Nucleus accumbens (tissue), 56 donors: ENCODE measurements at places on chromosomes 3 and 15.

GRCh38 chr15:59819092-59819491, 130.0 kb upstream of the BNIP2 start:
- no peak for DNase-seq

GRCh38 chr3:178634975-178635374, 98.7 kb downstream of the KCNMB2 start:
- no peak for DNase-seq

- DNase-seq, result no peak
Observed at GRCh38 chr3:13111873-13112520, 38.8 kb upstream of the IQSEC1 start.

- no peak for DNase-seq
Observed at GRCh38 chr3:23810343-23811184, 4.8 kb downstream of the UBE2E1 start.

GRCh38 chr3:156483426-156483825, 71.5 kb downstream of the SSR3 start:
- no peak for DNase-seq

DNA sequence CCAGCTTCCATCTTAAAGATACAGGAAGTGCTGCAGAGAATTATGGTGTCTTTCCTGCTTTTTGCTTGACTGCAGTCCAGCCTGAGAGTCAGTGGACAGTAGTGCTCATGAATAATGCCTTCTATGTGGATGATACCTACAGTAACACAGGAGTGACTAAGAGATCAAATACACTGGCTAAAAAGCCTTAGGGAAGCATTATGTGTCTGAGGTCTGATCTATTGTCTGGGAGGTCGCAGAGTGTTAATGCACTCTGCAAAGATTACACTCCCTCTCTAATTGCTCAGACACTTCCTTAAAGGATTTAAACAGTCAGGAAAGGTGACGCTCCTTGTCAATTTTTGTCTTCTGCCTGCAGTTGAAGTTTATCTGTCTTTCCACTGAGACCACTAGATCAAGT, 183.6 kb downstream of the MCTP2 start:
- no peak for DNase-seq

DNA sequence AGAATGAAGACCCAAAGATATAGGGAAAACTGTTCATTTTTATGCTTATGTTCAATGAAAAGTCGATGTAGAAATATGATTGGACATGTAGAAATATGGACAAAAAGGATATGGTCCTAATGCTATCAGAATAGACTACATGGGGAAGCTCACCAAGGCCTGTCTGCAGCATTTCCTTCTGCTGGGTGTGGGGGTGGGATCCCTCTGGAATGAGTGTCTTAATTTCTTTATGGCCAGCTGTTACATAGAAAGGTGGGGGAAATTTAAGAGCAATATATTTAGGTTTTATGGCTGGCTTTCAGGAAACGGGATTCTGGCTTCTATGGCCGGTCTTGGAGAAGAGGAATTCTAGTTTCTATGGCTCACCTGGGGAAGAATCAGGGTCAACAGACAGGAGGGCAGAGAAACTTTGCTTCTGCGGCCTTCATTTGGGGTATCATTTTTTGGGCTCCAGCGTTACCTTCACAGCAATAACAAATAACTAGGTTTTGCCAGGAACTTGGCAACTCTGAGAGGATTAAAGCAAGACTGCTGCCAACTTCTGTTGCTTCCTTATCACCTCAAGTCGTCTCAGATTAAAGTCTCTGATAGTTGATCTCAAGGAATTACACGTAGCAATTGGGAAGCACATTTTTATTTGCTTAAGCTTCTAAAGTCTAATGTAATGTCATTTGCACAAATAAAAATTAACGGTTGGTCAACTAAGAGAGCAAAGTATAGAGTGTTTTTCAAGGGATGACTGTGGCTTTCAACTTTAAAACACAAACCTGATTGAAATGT, 57.0 kb upstream of the GATM start:
- DNase-seq, result no peak

GRCh38 chr3:124731760-124732159, 1.5 kb downstream of the UMPS start:
- DNase-seq, result no peak

- DNase-seq, result no peak
Observed at GRCh38 chr15:91803260-91803659, 50.2 kb upstream of the SLCO3A1 start.

GRCh38 chr3:132079147-132079546, 44.3 kb upstream of the CPNE4 start:
- no peak for DNase-seq

DNA sequence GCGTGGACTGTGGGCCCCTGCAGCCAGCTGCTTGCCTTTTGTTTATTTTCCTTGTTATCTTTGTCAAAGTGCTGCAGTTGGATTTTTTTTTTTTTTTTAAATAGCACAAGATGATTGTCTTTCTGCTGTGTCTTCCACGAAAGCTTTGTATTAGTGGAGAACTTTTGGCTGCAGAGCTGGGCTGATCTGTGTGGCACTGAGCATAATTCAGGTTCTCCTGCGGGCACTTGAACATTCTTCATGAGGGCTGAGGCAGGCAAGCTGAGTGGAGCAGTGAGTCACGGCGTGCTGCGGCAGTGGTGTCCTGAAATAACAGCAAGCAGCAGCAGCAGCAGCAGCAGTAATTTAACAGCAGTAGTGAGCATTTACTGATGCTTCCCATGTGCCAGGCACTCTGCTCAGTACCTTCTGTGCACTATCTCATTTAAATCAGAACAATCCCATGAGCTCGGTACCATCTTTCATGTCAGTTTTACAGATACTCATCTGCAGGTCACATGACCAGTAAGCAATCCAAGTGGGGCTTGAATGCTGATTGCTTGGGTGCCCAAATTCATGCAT, 45.8 kb downstream of the MITF start:
- no peak for DNase-seq

DNA sequence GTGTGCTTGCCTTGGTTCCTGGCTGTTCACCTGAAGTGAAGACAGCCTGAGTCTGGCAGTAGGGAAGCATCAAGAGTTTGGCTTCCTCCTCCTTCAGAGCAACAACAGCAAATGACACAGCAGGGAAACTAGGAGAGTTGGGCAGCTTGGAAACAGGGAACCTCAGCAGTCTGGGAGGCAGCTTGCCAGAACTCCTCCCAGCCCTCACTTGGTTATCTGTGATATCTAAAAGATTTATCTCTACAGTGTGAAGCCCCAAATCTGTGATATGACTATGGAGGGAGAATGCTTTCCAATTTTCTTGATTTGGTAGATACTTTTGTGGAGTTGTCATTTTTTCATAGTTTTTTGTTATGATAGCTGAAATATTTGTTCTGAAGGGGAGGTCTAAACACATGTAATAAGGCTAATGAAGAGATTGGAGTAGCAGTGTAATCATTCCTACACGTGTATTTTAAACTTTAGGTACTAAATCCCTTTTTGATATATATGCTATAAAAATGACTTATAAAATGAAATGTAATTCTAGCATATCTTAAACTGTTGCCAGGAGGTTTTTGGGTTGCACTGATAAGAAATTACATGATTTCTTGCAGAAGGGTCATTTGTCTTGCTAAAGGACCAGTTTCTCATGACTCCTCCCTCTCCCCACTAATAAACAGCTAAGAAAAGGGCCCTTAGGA, 20.8 kb downstream of the UBE2E1 start:
- DNase-seq, result no peak

- no peak for DNase-seq
Observed at GRCh38 chr15:88243895-88244787, 12.4 kb downstream of the NTRK3 start.

- DNase-seq, result no peak
Observed at GRCh38 chr3:149977386-149977785, 6.7 kb upstream of the PFN2 start.

DNA sequence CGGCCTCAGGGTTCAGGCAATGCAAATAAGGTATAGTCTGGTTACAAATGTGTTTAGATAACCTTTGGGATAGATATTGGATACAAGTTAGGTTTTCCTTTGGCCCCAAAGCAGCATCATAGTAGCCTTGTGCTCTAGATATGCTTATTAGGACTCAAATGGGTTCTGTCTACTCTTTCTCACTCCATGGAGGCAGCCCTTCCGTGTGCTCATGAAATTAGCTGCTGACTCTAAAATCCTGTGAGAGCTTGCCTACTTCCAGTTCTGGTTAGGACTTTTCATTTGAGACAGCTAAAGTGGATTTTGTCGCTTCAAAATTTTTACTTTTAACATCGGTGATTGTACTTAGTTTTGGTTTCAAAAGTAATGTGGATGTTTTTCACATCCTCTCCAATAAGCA, 1.6 kb downstream of the CDV3 start:
- no peak for DNase-seq

- no peak for DNase-seq
Observed at GRCh38 chr3:73603762-73604171, 21.0 kb downstream of the PDZRN3 start.

DNA sequence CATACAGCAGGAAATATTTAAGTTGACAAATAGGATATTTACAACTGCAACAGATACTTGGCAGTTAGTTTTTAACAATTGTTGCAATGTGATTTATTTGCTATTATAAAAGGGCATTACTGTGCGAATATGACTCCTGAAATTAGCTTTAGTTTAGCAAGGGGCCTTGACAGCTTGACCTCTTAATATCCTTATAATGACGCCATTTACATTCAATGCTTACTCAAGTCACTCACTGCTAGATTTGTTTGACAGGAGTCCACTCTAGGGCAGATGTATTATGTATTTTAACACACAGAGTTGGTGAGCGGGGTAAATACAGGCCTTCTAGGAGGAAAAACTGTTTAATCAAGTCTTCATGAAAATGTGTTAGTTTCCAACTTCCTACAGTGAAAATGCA, 58.1 kb upstream of the C15orf61 start:
- no peak for DNase-seq

- no peak for DNase-seq
Observed at GRCh38 chr3:135556174-135556573, 409.4 kb upstream of the PPP2R3A start.

DNA sequence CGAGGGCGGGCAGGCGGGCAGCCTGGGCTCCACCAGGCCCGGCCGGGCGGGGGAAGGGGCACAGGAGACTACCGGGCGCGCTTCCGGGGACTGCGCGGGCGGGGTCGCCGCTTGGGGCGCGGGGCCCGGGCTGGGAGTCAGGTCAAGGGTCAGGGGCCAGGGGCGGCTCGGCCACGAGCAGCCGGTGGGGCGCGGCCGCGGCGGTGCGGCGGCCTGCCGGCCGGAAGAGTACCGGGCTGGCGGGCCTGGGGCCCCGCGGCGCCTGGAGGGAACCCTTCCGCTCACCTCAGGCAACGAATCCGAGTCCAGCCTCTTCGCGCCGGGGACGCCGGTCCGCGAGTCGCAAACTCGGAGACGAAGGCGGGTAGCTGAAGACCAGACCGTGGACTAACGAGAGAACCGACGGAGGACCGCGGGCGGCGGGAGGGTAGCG, 225 bp downstream of the RHOA start:
- DNase-seq, result no peak

DNA sequence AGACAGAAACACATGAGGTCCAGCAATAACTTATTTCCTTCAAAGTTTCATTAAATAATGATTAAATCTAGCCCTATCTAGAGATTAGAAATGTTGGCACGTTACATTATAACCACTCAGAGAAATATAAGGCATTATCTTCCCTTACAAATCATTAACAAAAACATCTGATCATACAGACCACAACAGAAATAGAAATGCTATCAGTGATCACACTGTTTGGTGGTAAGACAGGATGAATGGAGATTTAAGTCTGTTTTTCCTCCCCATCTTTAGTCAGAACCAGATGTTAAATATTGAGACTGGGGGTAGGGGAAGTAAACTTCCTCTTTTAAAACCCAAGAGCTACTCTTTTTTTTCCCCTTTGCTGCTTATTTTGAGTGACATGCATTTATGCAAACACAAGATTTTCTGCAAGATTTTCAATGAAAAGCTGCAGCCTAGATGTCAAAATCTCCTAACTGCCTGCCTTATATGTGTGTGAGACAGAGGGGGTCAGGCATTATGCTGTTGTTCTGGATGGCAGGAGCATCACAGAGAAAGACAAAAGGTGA, 70.4 kb downstream of the CBLB start:
- no peak for DNase-seq

- DNase-seq, result no peak
Observed at GRCh38 chr15:37824717-37825382, 109.6 kb upstream of the TMCO5A start.

DNA sequence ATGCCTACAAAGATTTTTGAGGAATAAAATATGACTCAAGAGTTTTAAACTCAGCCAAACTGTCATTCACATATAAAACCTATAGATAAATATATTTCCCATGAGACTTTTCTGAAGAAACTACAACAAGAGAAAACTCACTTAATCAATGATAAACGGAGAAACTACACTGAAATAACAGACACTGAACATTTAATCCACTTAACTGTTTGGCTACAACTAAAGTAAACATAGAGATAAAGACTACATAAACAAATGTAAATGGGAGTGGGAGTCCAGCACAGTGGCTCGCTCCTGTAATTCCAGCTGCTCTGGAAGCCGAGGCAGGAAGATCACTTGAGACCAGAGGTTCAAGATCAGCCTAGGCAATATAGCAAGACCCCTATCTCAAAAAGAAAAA, 79.2 kb downstream of the MEX3B start:
- DNase-seq, result no peak

GRCh38 chr3:14431452-14431916, 29.1 kb downstream of the SLC6A6 start:
- no peak for DNase-seq

DNA sequence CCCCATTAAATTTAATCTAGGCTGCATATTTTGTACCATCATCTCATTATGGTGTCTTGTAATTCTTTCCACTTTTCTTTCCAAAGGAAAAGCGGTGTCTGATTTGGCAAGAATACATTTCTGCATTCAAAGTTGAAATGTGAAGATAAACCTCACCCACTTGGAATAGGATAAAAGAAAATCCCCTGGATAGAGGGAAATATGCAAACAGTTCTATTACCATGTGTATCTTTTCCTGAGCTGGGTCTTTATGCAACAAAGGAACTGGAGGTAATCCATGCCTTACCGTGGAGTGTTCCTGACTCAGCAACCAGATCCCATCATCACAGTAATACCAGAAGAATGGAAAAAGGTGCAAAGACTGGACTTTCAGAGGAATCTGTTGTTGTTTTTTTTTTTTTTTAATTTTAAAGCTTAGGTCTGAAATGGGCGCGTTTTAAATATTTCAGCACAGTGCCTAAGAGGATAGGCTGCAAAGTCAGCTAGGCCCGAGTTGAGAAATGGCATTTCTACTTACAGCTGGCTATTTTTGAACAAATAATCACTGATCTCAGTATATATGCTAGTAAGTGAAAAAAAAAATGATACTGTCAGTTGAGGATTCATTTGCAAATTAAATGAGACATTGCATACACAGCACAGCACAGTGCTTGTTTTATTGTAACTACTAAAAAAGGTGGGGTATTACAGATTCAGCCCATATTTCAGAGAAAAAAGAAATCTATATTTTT, 55.5 kb upstream of the ADAMTS9 start:
- DNase-seq, result no peak

- no peak for DNase-seq
Observed at GRCh38 chr3:35322070-35322469, 317.3 kb upstream of the ARPP21 start.

GRCh38 chr3:141412936-141413354, 44.6 kb downstream of the ZBTB38 start:
- DNase-seq, result peak; percentile 75

GRCh38 chr3:79016587-79017376, 751.0 kb downstream of the ROBO1 start:
- no peak for DNase-seq
